ENCODE measurements at places on chromosomes 3 and 15.

- no peak for DNase-seq
Observed at GRCh38 chr15:28879551-28879950, 6.2 kb upstream of the APBA2 start.

DNA sequence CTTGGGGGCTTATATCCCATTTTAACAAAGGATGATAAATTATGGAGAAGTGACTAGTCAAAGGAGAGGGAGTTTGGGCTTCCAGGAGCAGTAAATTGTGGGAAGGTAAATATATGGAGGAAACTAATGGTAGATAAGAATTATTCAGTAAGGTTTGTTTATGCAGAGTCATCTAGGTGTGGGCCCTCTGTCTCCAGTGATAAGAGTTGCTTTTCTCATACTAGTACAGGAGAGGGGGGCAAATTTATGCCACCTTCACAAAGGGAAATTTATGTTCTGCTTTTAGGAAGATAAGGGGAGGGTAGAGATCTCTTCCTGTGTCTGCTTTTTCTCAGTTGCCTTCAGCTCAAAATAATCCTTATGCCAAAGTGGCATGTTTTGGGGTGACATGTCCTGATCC, 383.7 kb upstream of the PPP2R3A start:
- DNase-seq: no peak

GRCh38 chr3:183188895-183189462, 26.4 kb upstream of the LAMP3 start:
- no peak for DNase-seq

- DNase-seq: no peak
Observed at GRCh38 chr15:32970847-32971246, 223.7 kb downstream of the FMN1 start.

GRCh38 chr3:140753865-140754754, 76.2 kb downstream of the TRIM42 start:
- DNase-seq: no peak

- no peak for DNase-seq
Observed at GRCh38 chr15:81183439-81183775, 13.3 kb upstream of the IL16 start.

DNA sequence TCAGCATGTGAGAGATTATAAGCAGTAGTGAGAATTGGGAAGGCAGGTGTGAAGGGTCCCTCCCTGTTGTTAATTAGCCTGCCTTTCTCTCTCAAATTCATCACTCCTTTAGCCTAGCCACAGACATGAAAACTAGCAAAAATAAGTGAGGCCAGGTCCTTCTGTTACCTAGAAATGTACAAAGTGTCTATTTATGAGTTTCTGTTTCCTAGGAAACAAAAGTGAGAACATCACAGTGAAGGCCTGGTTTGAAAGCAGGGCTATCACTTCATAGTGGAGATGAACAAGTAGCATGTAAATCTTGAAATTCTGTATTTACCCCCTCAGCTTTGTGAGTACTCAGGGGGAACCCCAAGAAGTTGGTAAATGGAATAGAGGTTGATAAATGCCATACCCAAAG, 78.2 kb upstream of the UMPS start:
- DNase-seq: no peak

GRCh38 chr3:128152419-128153155, 694 bp upstream of the EEFSEC start:
- no peak for DNase-seq

DNA sequence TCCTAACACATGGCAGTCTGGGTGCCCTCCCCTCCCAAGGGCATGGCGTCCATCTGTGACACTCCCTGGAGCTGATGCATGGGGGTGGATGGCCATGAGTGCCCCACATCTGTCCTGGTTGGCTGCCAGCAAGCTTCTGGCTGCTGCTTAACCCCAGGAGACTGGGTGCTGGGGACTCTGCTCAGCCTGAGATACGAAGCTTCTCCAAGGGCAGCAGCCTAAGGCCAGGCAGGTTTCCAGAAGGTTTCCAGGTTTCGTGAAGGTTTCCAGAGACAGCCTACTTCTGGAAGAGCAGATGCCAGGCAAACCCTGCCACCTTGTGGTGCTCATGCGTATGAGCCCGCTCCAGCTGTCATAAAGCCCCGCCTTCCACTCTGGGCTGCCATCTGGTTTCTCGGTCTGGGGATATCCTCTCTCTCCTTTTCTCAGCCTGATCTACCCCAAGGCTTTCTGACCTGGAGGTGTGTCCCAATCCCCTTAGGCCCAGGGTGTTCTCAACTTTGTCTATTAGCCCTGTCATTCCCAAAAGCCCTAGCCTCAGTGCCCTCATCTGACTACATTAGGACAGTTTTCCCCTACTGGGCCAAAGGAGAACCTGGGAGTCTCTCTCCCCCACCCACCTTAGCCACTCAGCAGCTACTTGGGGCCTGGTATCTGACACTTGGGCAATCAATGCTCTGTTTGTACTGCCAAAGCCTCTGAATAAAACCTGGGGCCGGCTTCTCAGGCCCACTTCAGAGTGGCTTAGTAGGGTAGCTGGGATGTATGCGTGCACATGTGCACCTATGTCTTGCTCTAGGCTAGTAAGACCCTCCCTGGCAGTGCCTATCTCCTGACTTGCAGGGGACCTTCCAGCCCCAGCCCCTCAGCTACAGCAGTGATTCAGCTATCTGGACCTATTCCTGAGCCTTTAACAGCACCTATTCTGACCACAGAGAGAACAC, 12.0 kb downstream of the MRPL46 start:
- DNase-seq: peak; percentile 64

DNA sequence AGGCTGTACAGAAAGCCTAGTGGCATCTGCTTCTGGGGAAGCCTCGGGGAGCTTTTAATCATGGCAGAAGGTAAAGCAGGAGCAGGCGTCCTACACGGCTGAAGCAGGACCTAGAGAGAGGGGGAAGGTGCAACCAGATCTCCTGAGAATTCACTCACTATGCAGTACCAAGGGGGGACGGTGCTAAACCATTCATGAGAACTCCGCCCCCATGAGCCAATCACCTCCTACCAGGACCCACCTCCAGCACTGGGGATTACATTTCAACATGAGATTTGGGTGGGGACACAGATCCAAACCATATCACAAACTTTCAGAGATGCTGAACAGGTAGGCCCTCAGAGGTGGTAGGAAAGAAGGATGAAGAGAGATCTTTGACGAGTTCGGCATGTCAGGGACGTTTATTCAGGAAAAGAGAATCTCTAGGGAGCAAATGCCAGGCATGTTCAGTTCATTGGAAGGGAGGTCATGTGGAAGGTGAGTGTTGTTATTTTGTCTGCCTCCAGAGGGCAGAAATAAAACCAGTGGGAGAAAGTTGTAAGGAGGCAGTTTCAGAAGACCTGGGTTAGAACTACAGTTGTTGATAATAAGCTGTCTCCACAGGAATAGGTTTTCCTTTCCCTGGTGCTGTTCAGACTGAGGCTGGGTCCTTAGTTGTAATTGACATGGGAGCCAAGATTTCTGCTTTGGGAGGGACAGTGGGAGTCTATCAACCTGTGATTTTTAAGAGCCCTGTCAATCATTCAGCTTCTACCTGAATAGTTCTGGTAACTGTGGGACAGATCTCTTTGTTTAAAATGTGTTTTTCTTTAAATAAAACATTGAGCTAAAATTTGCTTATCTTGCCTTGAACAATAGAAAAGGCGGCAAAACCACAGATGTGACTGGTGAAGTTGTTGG, 4.3 kb upstream of the FNDC3B start:
- DNase-seq: peak; percentile 83

DNA sequence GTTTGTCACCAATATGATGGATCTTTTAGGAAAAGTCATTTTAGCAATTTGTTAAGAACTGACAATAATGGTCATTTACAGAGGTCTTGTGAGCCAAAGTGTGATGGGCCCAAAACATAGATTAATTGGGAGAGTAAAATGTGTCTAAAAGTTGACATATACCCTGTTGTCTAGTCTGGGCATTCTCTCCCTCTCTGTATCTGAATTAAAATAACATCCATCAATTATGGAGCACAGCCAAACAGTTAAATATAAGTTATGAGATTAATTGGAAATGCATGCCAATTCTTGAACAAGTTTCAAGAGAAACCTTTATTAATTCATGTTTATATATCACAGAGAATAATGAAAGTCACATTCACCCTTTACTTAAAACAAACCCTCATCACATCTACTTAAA, 13.6 kb upstream of the NANOGP8 start:
- DNase-seq: no peak

DNA sequence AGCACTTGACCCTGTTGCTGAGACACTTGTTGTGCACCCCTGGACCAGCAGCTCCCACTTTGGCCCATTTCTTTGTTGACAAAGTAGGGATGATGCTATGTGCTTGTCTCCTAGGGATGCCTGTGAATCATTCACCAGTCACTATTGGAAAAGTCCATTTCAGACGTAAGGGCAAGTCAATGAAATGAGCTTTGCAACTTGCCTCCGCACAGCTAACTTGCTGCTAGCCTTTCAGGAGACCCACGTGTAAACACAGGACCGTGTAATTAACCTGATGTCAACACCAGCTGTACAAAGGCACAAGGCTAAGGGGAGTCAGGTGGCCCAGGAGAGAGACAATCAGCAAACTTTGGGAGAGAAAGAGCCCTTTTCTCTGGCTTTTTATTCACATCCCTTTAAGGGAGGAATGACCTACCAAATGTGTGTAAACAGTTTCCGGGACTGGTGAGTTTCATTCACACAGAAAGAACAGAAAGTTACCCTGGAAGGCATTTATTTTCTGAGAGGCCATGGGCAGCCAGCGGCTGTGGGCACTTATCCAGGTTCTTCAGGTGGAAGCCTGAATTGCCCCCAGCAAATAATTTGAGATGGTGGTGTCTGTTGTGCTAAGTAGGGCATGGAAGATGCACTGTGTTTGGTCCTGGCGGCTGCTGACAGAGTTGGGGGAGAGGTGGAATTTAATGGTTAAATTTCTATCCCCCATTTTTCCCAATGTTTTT, 54.0 kb downstream of the TIPARP start:
- peak; percentile 20 for DNase-seq

- DNase-seq: no peak
Observed at GRCh38 chr3:188122571-188123169, 31.3 kb upstream of the LPP start.

DNA sequence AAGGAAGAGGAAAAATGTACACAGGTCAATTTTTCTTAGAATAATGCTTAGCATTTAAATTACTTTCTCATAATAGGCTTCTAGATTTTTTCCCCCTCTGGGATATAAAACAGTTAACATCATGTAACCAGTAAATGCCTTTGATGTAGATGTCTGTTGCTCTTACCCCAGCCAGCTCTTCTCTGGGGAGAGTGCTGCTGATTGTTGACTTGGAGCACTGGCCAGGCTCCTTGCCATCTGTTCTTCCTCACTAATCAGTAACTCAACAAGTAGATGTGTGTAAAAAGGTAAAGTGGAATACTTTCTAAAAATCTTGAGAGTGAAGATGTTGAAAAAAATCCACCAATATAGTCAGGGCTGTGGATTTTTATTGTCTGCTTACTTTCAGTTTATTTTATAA, 42.2 kb downstream of the RIOX2 start:
- no peak for DNase-seq

GRCh38 chr3:73365756-73366397, 258.9 kb downstream of the PDZRN3 start:
- no peak for DNase-seq

GRCh38 chr15:27889258-27889657, 209.9 kb downstream of the OCA2 start:
- DNase-seq: no peak

DNA sequence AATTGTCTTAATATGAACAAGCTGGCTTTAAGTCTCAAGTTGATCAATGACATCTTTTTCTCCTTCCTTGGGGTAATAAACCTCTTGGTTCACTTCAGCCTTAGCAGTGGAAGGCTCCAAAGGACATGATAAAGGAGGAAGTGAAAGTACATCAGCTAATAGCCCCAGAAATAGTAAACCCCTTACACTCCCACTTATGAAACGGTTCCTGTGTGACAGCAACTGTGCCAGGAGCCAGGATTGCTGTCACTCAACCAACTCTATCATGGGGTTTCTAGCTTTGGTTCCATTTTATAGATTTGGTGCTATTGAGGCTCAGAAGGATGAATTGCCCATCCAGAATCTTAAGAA, 216.7 kb downstream of the ABHD5 start:
- no peak for DNase-seq

DNA sequence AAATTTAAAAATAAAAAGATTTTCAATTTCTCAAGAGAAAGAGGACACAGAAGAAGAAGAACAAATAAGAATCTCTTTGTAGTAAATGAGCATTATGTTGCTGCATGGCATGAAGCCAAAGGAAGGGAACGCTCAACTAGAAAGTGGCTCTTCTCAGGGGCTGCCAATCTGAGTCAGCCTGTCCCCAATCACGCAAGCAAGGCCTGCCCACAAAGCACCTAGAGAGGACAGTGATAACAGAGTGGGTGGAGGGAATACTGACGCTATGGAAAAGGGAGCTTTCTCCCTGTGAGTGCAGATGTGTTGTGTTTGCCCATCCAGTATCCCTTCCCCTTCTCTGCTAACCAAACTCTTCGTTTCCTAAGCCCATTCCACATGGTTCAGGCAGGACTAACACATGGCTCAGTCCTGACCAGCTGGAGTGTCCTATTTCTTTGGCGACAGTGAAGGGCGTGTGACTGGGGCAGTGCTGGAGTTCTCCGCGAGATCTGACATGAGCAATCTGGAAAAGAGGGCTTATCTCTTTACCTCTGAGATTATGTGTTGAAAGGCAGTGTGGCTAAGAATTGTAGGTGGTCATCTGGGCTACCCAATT, 14.2 kb downstream of the FBN1 start:
- no peak for DNase-seq

DNA sequence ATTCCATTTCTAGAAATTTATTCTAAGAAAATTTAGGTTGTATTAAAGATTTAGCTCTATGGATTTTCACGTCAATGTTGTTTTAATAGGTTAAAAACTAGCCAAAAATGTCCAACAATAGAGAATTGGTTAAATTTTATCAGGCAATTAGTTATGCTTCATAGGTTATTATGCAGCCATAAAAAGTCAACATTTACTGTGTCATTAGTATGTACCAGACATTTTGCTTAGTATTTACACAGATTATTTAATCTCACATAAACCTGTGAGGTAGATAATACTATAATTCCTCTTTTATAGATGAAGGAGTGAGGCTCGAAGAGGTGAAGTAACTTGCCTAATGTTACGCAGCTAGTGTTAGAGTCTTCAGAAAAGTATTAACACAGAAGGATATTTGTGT, 70.6 kb upstream of the LRRFIP2 start:
- DNase-seq: no peak

- DNase-seq: no peak
Observed at GRCh38 chr3:183202004-183202722, 39.6 kb upstream of the LAMP3 start.

- DNase-seq: no peak
Observed at GRCh38 chr15:58555162-58556027, 123.6 kb downstream of the LIPC start.

DNA sequence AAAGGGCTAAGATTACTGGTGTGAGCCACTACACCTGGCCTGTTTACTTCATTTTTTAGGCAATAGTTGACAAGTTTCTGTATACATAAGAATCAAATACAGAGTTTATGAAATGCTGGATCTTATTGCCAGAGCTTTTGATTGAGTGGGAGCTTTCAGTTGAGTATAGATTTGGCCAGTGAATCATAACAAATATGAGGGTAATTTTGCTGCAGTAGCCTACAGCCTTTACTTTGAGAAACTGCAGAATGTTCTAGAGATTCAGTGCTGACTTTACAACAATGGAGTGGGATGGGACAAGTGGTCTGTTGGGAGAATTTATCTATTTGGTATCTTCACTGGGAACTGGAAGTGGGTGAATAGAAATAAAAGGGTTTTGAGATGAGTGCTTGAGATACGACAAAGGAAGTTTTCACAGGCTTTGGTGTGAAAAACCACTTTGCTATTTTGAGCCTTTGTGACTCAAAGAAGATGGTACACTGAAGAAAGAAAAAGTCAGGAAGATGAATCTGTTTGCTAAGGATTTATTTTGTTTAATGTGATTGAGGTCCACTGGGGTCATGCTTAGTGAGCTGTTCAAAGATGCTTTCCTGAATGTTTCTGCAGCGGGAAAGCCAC, 227.8 kb downstream of the UBE2E2 start:
- DNase-seq: no peak

Data from HuH-7 (cell line).